Activated T-helper 17 cell treated with anti-CD3 and anti-CD28 coated beads, Interleukin-2, amount 50 U/mL, for 72 hours (primary cell): ENCODE measurements at places on chromosomes 12 and 14. TPM values are rescaled to one million over a fixed set of nuclear protein-coding genes. Genes with fewer than 3 reads are reported as not detected.

The NRL gene
- 1.7 TPM for total RNA-seq

The ANGEL1 gene
- total RNA-seq: 10.7 TPM

The CCDC177 gene
- total RNA-seq: not detected

The PLEKHH1 gene
- total RNA-seq: 0.17 TPM

The GOLGA3 gene
- 51.8 TPM for total RNA-seq

The SDSL gene
- total RNA-seq: 0.69 TPM

The PSMA3 gene
- 190 TPM for total RNA-seq

The LRP1-AS gene
- not detected for total RNA-seq

The ASIC1 gene
- 1.4 TPM for total RNA-seq

The SSPN gene
- total RNA-seq: not detected

The GAS2L3 gene
- total RNA-seq: 10.1 TPM

The YARS2 gene
- total RNA-seq: 19.0 TPM

The KRT82 gene
- not detected for total RNA-seq
